HuH-7.5 (cell line): ENCODE measurements at places on chromosomes 11 and 22.

- no peak for DNase-seq
These were observed 1024.5 kb downstream of the LRRC4C start for GRCh38 chr11:40434926-40435325.

DNA sequence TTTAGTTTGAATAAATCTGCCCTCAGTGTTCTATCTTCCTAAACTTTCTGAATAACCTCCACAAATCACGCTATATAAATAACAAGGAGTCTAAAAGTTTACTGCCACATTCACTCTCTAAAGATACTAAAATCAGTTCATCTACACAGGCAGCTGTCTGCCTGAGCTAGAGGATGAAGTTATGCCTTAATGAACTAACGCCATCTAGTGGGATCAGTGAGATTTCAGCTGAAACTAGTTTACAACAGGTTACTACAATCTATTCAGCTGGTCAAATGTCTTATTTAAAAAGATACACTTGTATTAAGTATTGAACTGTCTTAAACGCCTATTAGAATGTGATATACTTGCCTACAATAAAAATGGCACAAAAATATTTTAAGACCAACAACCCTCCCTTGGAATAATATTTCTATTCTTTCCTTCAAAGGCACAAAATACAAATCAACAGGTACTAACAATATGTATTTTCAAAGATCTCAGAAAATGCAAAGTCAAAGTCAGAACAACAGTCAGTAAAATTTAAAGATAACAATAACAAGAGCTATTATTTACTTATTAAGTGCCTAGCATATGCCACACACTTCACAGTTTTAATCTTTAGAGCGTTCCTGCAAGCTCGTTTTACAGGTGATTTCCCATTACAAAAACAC, 84.1 kb downstream of the LARGE2 start:
- DNase-seq = peak; percentile 27

DNA sequence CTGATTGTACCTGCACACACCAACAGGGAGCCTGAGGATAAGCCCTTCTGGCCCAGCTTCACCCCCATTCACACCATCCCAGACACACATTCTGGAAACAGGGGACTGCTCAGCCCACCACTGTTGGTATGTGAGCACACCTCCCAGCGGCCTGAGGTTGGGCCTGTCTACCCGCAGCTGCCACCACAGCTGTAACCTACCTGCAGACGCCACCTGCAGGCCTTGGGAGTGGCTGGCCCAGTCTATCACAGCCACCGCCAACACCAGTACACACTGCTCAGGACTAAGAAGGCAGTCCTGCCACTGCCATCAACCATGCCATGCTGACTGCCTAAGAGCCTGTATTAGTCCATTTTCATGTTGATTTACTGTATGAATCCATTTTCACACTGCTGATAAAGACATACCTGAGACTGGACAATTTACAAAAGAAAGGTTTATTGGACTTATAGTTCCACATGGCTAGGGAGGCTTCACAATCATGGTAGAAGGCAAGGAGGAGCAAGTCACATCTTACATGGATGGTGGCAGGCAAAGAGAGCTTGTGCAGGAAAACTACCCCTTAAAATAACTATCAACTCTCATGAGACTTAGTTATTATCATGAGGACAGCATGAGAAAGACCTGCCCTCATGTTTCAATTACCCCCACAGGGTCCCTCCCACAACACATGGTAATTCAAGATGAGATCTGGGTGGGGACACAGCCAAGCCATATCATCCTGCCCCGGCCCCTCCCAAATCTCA, 30.6 kb downstream of the RSF1 start:
- no peak for DNase-seq

DNA sequence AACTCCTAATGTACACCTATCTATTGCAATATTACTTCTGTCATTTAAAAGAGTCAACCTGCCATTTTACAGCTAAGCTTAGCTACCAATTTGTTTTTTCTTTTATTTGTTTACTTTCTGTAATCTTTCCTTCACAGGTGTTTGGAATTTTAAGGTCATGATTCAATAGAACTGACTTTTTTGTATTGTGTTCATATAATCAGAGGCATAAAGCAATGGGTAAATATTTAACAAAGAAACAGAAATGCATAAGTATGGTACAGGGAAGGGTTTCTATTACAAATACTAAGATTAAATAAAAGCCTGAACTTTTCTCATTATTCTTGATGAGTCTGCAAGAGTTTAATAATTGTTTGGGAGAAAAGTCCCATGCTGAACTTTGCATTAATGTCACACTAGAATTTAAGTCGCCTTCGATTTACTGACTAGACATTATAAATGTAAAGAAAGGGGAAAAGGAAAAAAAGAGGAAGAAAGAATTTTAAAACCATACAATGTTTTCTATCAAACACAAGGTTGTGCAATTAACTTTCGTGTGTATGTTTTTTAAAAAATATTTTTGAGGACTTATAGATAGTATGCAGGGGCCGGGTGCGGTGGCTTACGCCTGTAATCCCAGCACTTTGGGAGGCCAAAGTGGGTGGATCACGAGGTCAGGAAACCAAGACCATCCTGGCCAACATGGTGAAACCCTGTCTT, 35.0 kb upstream of the HIPK3 start:
- DNase-seq = no peak

- no peak for DNase-seq
These were observed 3.3 kb downstream of the PHOX2A start for GRCh38 chr11:72240461-72241290.

DNA sequence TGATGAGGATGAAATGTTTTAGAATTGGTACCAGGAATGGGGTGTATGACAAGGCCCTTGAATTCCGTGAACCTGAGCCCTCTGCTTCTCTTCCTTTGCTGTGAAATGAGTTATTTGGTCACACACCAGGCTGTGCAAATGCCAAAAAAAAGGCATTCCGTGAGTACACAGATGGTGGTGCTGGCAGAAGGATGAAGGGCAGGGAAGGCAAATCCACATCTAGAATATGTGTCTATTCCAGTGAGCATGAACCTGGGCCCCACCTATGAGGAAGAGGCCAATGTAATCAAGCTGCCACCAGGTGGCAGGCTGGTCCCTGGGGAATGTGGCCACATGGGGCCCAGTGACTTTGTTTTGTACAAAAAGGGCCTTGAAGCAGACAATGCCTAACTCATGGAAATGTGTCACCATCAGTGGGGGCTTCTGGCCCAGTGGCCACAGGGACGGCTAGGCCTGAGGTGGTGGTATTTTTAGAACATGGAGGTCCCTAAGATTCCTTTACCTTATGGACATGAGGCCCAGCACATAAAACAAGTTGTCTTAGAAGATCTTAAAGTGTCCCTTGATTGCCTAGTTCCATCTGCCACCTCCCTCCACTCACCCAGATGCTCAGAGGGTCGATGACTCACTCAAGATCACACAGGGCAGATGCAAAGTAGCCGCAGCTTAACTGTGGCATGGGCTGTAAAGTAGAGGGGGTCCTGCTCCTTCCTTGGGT, 3.9 kb upstream of the RNF215 start:
- peak; percentile 85 for DNase-seq
